ENCODE measurements at places on chromosomes 6 and 20. TPM values are rescaled to one million over a fixed set of nuclear protein-coding genes. Genes with fewer than 3 reads are reported as not detected.
A peak's percentile ranks its signal among the peaks of the same experiment; 100 is the strongest.

The SFTA2 gene
- total RNA-seq = 30.5 TPM

The COX4I2 gene
- total RNA-seq = 1.3 TPM

DNA sequence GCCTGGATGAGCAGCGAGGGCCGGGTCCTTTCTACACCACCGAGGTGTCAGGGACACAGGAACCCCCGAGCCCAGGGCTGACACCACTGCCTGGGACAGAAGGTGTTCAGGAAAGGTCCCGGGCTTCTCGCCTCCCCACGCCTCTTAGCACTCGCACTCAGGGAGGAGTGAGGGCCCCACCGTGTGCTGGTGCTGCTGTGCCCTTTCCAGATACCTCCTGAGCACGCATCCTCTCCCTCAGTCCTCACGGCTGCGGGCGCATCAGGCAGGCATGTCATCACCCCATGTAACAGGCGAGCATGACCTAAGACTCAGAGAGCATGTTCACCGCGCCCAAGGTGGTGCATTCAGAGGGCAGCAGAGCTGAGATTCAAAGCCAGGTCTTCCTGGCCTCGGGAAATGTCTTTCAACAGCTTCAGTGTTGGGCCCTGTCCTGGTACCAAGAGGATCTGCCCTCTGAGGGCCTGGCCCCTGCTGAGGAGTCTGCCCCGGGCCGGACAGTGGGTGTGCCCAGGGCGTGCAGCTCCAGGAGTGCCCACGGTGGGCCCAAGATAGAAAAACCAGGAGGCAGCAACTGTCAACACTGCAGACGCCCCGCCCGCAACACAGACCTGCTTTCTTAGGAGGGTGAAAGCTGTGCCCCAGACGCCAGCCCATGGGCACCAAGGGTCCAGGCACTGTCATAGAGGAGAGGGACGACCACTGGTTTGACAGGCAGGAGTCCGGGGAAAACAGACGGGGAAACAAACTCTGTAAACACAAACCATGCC is 29.2 kb downstream of the TGM2 start:
- H3K36me3 ChIP-seq = peaks cover 2% of the 10 kb centered on the region
- no peaks in the 10 kb centered on the region for H3K4me1 ChIP-seq
- H3K4me3 ChIP-seq = no peak overlapping the region
- no peaks in the 10 kb centered on the region for H3K27me3 ChIP-seq
- DNase-seq = peak; percentile 29
- peak overlapping the region; percentile 11 for H3K27ac ChIP-seq

DNA sequence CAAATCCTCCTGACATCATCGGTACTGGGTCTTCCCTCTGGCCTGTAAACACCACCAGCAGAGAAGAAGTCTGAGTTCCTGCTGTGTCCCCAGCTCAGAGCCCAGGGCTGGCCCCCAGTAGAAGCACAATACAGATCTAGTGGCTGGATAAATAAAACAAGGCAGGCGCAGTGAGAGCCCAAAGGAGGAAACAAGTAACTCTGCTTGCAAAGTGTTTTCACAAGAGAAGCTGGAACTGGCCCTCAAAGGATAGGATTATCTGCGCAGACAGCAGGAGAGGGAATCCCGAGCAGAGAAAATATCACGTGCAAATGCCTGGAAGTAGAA is 205.1 kb downstream of the ZDHHC14 start:
- no peaks in the 10 kb centered on the region for H3K27me3 ChIP-seq
- DNase-seq = no peak

DNA sequence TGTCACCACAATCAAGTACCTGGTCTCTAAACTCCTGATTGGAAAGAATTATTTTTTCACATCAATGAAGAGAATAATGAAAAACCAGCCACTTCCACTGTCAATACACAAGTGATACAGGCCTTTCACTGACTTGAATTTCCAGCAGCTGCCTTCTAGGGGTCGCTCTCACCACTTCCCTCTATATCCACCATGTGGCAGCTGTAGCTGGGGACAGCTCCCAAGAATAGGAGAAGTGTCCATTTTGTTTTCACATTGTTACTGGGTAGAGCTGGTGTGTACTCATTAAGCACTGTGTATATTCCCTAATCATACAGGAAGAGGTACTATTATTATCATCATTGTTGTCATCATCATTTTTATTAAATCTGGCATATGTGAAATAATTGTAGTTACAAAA is 438.4 kb upstream of the SPTLC3 start:
- DNase-seq = peak; percentile 24
- H3K36me3 ChIP-seq = no peaks in the 10 kb centered on the region
- H3K4me1 ChIP-seq = no peaks in the 10 kb centered on the region
- no peaks in the 10 kb centered on the region for H3K27me3 ChIP-seq

DNA sequence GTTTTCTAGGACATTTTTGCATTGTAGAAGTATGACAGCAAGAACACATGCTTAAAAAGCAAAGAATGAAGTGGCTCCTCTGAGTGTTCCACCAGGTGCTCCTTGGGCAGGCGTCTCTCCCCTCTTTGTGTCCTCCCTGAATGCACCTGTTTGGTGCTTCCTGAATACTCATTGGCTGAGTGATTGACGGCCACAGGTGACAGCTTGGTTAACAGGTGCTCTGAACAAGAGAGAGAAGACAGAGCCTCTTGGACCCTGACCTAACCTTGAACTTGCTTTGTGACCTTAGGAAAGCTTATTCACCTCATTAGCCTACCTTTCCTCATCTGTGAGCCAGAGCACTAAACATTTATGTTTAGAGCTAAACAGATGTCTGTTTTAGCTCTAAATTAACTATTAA is 93.7 kb downstream of the TULP4 start:
- no peaks in the 10 kb centered on the region for H3K36me3 ChIP-seq
- no peaks in the 10 kb centered on the region for H3K27me3 ChIP-seq
- H3K4me1 ChIP-seq = peaks cover 7% of the 10 kb centered on the region
- DNase-seq = no peak

DNA sequence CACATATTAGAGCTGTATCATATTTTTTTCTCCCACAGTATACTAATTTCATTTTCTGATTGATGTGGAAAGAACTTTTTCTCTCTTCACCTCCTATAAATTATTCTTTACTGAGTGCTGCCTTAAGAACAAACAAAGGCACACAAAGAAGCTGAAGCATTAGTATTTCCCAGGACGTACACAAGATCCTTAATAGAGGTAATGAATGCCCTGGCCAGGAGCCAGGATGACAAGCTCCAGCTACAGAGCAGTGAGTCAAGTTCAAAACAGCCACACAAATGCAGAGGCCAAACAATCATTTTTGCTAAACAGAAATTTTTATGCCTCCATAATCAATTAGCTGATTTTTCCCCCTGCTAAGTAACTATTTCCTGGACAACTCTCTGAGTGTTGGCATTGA is 639.6 kb downstream of the EPHA7 start:
- no peak overlapping the region for H3K4me3 ChIP-seq
- no peaks in the 10 kb centered on the region for H3K4me1 ChIP-seq
- no peaks in the 10 kb centered on the region for H3K27me3 ChIP-seq

- peak; percentile 71 for DNase-seq
- H3K36me3 ChIP-seq = no peaks in the 10 kb centered on the region
- H3K4me1 ChIP-seq = no peaks in the 10 kb centered on the region
- no peak within 1 kb of the TSS for H3K4me3 ChIP-seq
These were observed at the start of gene TCP11 for GRCh38 chr6:35141007-35141655. Gene TCP11, minus strand, starts transcription at chr6:35141339. Its CDS starts 469 bp downstream, at chr6:35140870.

- DNase-seq = no peak
- H3K4me1 ChIP-seq = peaks cover 3% of the 10 kb centered on the region
- no peaks in the 10 kb centered on the region for H3K27me3 ChIP-seq
- no peak overlapping the region for H3K4me3 ChIP-seq
- H3K36me3 ChIP-seq = no peaks in the 10 kb centered on the region
These were observed 169.0 kb downstream of the SMOC2 start for GRCh38 chr6:168609914-168610490.

GRCh38 chr6:3793545-3793944 is 42.0 kb upstream of the PXDC1 start:
- no peaks in the 10 kb centered on the region for H3K36me3 ChIP-seq
- no peaks in the 10 kb centered on the region for H3K27me3 ChIP-seq
- DNase-seq = no peak

DNA sequence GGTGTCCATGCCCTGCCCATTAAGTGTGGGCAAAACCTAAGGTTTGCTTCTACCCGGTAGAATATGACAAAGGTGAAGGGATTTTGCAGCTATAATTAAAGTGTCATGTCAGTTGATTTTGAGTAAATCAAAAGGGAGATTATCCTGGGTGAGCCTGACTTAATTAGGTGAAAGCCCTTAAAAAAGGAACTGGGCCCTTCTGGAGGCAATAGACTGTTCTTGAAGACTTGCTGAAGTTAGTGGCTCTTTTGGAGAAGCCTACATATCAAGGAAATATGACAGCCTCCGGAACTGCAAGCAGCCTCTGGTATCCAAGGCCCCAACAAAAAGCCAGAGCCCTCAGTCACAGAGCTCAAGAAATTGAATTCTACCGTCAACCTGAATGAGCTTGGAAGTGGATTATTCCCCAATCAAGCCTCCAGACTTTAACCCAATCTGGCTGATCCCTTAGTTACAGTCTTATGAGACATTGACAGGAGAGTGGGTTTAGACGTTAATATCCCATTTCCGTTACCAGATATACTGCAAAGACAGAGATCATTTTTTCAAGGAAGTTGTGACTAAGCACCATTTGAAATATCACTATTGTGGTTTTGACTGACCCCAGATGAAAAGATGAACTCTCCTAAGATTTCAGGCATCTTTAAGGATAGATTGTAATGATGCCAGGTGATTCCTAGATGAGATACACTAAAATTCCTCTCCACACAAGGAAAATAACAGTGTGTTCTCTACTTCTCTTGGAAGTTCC is 303.4 kb downstream of the PLCB1 start:
- H3K27ac ChIP-seq = no peak overlapping the region
- peaks cover 7% of the 10 kb centered on the region for H3K4me1 ChIP-seq
- no peak overlapping the region for H3K4me3 ChIP-seq
- no peaks in the 10 kb centered on the region for H3K36me3 ChIP-seq
- no peak for DNase-seq
- H3K27me3 ChIP-seq = no peaks in the 10 kb centered on the region

GRCh38 chr20:31670371-31671228 is 32.9 kb downstream of the COX4I2 start:
- H3K36me3 ChIP-seq = peaks cover 4% of the 10 kb centered on the region
- no peak overlapping the region for H3K4me3 ChIP-seq
- H3K27ac ChIP-seq = peak overlapping the region; percentile 91
- DNase-seq = no peak
- H3K4me1 ChIP-seq = peaks cover 67% of the 10 kb centered on the region
